ENCODE measurements at places on chromosomes 4 and X.

DNA sequence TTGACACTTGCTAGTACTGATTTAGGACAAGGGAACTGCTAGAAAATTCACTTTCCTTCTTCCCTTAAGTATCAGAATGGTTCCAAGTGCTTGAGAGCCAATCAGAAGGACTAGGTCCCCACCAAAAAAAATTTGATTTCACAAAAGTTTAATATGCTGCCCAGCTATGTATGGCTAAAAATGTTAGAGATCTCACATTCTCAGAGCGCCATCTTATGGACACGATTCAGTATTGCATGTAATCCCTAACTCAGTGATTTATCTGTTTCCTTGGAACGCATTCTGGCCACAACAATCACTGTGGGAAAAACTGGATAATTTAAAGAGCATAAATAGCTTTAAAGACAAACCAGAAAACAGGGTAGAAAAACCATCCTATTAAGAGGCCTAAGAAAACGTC lies 255.1 kb upstream of the GPC4 start:
- no peak for DNase-seq

DNA sequence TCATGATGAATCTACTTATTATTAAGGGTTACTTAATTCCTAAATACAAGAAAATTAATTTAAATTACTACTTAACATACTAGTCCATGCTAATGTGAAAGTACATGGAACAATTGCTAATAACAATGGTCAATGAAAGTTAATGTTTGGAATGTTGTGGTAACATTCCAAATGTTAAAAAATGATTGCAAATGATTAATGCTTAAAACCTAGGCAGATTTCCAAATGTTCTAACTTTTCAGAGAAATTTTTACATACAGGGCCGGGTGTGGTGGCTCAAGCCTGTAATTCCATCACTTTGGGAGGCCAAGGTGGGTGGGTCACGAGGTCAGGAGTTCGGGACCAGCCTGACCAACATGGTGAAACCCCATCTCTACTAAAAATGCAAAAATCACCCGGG lies 1851.3 kb upstream of the PCDH7 start:
- DNase-seq, result peak; percentile 14

- DNase-seq, result no peak
Observed at GRCh38 chrX:48695925-48696300, 621 bp upstream of the SUV39H1 start.

DNA sequence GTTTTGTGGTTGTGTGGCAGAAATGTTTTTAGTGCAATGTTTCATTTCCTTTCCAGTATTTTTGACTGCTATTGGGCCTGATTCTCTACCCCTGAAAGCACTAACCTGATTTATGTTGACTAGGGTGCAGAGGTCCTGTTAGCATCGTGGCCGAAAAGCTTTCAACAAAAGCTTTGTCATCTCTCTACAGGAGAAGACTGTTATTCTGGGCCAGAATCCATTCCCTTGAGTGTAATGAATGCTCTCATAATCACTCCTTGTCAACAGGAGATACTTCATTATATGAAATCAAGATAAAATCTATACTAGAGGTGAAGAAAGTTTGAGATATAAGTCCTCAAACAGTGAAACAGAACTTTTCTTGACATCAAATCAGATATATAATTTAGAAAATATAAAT lies 195.5 kb downstream of the ZNF330 start:
- no peak for DNase-seq

- DNase-seq, result peak; percentile 79
Observed at GRCh38 chr4:73603854-73604584, 16.2 kb downstream of the RASSF6 start.

DNA sequence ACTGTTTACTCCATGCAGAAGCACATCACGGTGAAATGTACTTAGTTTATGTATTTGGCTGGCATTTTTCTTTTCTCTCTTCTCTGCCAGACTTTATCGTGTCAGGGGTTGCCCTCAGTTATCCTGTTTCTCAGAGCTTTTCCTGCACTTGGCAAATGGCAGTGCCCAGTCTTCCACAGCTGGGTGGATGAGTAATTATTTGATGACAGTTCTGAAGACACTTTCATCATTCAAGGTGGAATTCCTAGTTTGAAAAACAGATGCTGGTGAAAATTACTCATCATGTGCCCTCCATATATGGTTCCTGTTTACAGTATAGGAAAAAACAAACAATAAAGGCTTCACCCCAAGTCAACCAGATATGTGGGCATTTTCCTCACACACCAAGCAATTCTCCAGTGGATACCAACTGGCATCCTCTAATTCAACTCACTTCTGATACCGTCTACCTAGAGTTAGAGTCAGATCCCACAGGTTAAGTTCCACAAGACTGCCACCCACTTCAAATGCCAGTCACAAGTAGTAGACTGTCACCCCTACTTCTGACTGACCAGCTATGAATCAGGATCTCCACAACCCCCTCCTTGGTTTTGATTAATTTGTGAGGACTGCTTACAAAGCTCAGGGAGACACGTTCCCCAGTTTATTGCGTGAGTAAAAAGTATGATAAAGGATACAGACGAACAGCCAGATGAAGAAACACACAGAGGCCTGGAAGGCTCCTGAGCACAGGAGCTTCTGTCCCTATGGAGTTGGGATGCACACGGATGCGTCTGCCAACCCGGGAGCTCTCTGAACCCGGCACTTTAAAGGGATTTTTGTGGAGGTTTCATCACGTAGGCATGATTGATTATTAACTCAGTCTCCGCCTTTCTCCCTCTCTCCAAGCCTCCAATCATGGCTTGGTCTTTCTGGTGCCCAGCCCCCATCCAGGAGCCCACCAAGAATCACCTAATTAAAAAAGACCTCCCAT lies 72.9 kb downstream of the CLDN34 start:
- DNase-seq, result no peak

DNA sequence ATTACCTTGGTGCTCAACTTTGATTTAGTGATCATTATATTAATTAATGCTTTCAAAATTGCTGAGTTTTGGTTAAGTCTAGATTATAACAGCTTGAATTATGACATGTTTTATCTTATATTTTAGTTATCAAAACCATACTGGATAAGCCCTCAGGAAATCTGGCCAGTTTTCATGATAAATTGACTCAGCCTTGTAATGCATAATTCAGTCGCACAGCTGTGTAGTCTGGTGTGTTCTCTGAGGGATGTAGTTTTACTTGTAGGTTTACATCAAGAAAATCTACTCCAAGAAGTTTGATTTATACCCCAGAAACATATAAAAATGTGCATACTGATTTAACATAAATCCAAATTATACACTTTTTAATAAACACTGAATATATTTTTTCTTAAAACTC lies 477.5 kb downstream of the SPRY1 start:
- DNase-seq, result no peak

DNA sequence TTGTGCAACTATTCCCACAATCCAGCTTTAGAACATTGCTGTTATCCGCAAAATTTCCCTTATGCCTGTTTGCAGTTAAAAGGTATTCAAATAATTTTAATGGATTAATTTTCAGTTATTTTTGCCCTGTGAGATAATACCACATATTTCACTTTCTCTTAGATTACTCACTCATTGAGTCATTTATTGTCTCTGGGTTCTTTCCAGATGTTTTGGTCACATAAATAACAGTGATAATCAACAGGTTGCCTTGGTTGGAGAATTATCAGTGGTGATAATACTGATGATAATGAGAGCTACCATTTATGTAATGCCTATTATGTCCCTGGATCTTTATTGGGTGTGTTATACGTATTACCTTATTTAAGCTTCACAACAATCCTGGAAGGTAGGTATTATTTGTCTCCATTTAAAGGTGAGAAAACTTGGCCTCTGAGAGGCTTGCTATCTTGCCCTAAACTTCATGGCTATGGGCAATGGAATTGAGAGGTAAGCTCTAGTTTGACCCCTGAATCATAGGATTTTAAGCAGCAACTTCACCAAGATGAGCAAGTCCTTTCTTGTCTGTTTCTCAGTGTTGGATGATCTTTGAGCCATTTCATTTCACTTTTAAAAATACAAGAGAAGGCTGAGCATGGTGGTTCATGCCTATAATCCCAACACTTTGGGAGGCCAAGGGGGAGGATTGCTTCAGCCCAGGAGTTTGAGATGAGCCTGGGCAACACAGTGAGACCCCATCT lies 87.4 kb downstream of the KIT start:
- no peak for DNase-seq

- DNase-seq, result peak; percentile 78
Observed at GRCh38 chr4:5037553-5038551, 13.4 kb upstream of the STK32B start.

- no peak for DNase-seq
Observed at GRCh38 chr4:187887906-187888305, 107.7 kb upstream of the ZFP42 start.

GRCh38 chr4:108109997-108110416 lies 58.7 kb downstream of the LEF1 start:
- no peak for DNase-seq

- DNase-seq, result no peak
Observed at GRCh38 chr4:98447648-98448047, 186.5 kb downstream of the RAP1GDS1 start.

GRCh38 chr4:64940698-64941097 lies 531.4 kb upstream of the TECRL start:
- peak; percentile 35 for DNase-seq

- peak; percentile 56 for DNase-seq
Observed at GRCh38 chr4:78293821-78294301, 236.7 kb downstream of the FRAS1 start.

GRCh38 chr4:85784947-85785346 lies 310.0 kb downstream of the ARHGAP24 start:
- no peak for DNase-seq

DNA sequence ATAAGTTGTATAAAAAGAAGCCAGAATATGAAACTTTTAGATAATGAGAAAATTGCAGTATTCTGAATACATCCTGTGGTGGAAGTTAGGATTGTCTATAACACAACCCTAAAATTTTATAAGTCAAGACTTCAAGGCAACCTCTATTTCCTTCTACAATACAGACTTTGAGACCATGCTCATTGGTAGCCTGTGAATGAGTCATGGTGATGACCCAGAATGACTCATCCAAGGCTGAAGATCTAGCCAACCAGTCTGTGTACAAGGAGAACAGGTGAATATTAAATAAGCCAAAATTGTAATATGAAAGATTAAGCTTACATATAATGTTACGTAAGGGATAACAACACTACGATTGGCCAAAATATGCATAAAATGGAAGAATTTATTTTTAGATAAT lies 475.9 kb upstream of the GALNT7 start:
- no peak for DNase-seq
